Memory B cell (primary cell): ENCODE measurements at places on chromosomes 7 and 10.

DNA sequence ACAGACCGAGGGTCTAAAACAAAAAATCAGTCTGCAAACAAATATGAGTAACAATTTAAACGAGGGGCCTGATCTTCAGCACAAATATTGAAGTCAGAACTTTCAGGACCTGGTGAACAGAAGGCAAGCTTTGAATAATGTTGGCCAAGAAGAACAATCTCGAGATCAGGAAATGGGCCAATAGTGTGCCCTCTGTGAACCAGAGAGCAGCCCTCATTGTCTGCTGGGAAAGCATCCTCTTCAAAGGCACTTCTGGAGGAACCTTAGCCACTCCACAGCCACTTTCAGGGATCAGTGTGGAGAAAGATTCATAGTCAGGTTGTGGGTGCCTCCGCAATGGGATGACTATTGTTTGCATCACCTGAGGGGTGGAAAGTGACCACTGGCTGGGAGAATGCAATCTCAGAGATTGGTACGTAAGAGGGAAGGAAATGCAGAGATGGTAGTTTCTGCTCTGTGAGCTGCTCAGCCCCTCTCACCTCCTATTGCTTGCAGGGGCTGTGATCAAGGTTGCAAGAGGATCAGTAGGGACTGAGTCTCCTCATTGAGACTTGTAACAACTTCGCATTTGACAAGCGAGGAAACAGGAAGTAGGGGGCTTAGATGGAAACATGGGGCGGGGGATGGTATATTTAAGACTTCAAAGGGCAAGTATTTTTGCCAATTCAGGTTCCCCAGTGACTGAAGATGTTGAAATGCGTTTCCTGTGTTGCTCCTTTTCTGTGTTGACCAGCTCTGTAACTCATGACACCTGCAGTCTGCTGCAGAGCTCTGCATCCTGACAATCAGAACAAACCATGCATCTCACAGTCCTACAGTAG, 28.4 kb upstream of the IFRD1 start:
- H3K4me1 ChIP-seq: peaks cover 11% of the 10 kb centered on the region
- no peak overlapping the region for H3K4me3 ChIP-seq
- H3K36me3 ChIP-seq: peaks cover 2% of the 10 kb centered on the region

GRCh38 chr7:155770241-155770640, 42.0 kb downstream of the SHH start:
- no peak overlapping the region for H3K27ac ChIP-seq
- H3K27me3 ChIP-seq: no peaks in the 10 kb centered on the region
- DNase-seq: no peak
- H3K4me1 ChIP-seq: peaks cover 5% of the 10 kb centered on the region

DNA sequence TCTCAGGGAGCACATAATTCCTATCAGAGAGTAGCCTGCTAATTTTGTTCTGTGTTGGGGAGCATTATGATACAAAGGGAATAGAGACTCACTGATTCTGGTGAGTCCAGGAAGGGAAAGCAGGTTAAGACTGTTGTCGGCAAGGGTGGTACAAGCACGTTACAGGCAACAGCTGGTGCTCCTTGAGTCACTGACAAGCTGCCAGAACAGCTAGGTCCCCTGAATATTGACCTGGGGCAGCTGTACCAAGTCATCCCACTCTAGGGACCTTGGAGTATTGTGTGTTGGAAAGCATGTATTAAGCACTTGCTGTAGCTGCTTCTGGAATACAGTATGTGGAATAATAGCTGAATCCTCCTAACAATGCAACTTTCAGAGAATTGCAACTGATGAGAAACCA, 37.0 kb upstream of the GLCCI1 start:
- no peak for DNase-seq
- H3K4me3 ChIP-seq: no peak overlapping the region
- no peaks in the 10 kb centered on the region for H3K27me3 ChIP-seq
- no peak overlapping the region for H3K27ac ChIP-seq

- peak overlapping the region; percentile 80 for H3K27ac ChIP-seq
- no peaks in the 10 kb centered on the region for H3K27me3 ChIP-seq
- H3K4me3 ChIP-seq: peak overlapping the region; percentile 8
- no peak for DNase-seq
- H3K36me3 ChIP-seq: peaks cover 25% of the 10 kb centered on the region
- H3K4me1 ChIP-seq: no peaks in the 10 kb centered on the region
These were observed 17.3 kb upstream of the SAMD9L start for GRCh38 chr7:93165447-93165846.

- no peak for DNase-seq
- H3K27me3 ChIP-seq: peaks cover 3% of the 10 kb centered on the region
- H3K36me3 ChIP-seq: no peaks in the 10 kb centered on the region
- no peak overlapping the region for H3K4me3 ChIP-seq
These were observed 58.2 kb upstream of the NUPR2 start for GRCh38 chr7:56174346-56174874.

DNA sequence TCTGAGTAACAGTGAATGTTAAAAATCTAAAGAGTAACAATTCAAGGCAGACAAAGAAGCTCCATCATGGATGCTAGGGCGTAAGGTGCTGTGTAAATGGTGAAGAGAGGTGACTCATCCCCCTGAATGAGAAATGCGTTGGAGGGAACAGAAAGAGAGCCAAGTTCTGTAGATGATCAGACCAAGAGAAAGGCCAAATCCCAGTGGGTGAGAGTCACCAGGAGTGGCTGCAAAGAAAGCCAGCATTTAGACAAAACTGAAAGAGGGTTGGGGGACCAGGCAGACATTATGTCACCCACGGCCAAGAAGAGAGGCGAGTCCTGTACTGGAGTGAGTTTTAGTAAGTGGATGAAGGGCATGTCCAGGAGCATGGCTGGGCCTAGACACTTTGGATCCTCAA, 153.1 kb downstream of the TRIL start:
- H3K4me3 ChIP-seq: no peak overlapping the region
- no peak for DNase-seq
- no peak overlapping the region for H3K27ac ChIP-seq
- peaks cover 5% of the 10 kb centered on the region for H3K27me3 ChIP-seq
- H3K4me1 ChIP-seq: peaks cover 5% of the 10 kb centered on the region

GRCh38 chr10:80144696-80145131, 12.2 kb downstream of the PLAC9 start:
- peak overlapping the region; percentile 73 for H3K4me3 ChIP-seq
- peaks cover 13% of the 10 kb centered on the region for H3K27me3 ChIP-seq
- peak overlapping the region; percentile 73 for H3K27ac ChIP-seq
- H3K36me3 ChIP-seq: peaks cover 5% of the 10 kb centered on the region

- H3K27ac ChIP-seq: no peak overlapping the region
- no peaks in the 10 kb centered on the region for H3K36me3 ChIP-seq
- H3K27me3 ChIP-seq: peaks cover 3% of the 10 kb centered on the region
- H3K4me3 ChIP-seq: no peak overlapping the region
- H3K4me1 ChIP-seq: peaks cover 2% of the 10 kb centered on the region
- DNase-seq: no peak
These were observed 178.7 kb downstream of the DNAJB6 start for GRCh38 chr7:157515342-157516041.
